ENCODE measurements at places on chromosomes 16 and 17. TPM values are rescaled to one million over a fixed set of nuclear protein-coding genes. Genes with fewer than 3 reads are reported as not detected.

The MMP28 gene
- 18.5 TPM for total RNA-seq

The KRTAP1-1 gene
- not detected for total RNA-seq

The SPATA33 gene
- 16.3 TPM for total RNA-seq

The WNT9B gene
- 0.99 TPM for total RNA-seq

The ZMYND15 gene
- total RNA-seq, result 2.0 TPM

The CUEDC1 gene
- total RNA-seq, result 14.0 TPM

The KRT33B gene
- 0.20 TPM for total RNA-seq

The UMOD gene
- total RNA-seq, result not detected

The SLC2A4 gene
- total RNA-seq, result 1.9 TPM

The NTN1 gene
- total RNA-seq, result 18.7 TPM

The KRT14 gene
- 4.9 TPM for total RNA-seq

The ATXN7L3 gene
- 47.4 TPM for total RNA-seq

The MYOCD gene
- 0.94 TPM for total RNA-seq

The ZNF624 gene
- total RNA-seq, result 19.3 TPM

The C17orf107 gene
- total RNA-seq, result 1.9 TPM

The CEP295NL gene
- total RNA-seq, result 3.1 TPM

The NGFR gene
- 40.7 TPM for total RNA-seq

The UNC45B gene
- total RNA-seq, result 0.11 TPM

The CHRNE gene
- total RNA-seq, result 0.69 TPM

The MYCBPAP gene
- 1.1 TPM for total RNA-seq

The GNG13 gene
- not detected for total RNA-seq

The RDM1 gene
- total RNA-seq, result 1.4 TPM

The FNDC8 gene
- total RNA-seq, result not detected

The MEIOC gene
- 0.50 TPM for total RNA-seq

The TOX3 gene
- 4.8 TPM for total RNA-seq

The FGF11 gene
- total RNA-seq, result 11.2 TPM

The KRTAP2-3 gene
- total RNA-seq, result not detected

The COQ9 gene
- 79.2 TPM for total RNA-seq

The SLC13A2 gene
- 0.06 TPM for total RNA-seq

The NAGS gene
- total RNA-seq, result 3.5 TPM

The OSGIN1 gene
- total RNA-seq, result 0.44 TPM

The AIPL1 gene
- not detected for total RNA-seq

The SPIRE2 gene
- total RNA-seq, result 12.3 TPM

The VAT1L gene
- 147 TPM for total RNA-seq

The RBFOX1 gene
- 71.7 TPM for total RNA-seq

The KCNJ18 gene
- not detected for total RNA-seq

The ODAD4 gene
- 7.0 TPM for total RNA-seq

The ARHGAP44 gene
- total RNA-seq, result 26.2 TPM

The TEKT3 gene
- 1.7 TPM for total RNA-seq

The ARHGDIG gene
- 24.9 TPM for total RNA-seq

The MAPT gene
- 48.2 TPM for total RNA-seq

The SLC52A1 gene
- not detected for total RNA-seq

All from spinal cord (tissue), 10 donors.